ENCODE measurements at places on chromosomes 1 and 21.

GRCh38 chr1:48688102-48688760 is 88.5 kb downstream of the BEND5 start:
- peak; percentile 49 for DNase-seq

DNA sequence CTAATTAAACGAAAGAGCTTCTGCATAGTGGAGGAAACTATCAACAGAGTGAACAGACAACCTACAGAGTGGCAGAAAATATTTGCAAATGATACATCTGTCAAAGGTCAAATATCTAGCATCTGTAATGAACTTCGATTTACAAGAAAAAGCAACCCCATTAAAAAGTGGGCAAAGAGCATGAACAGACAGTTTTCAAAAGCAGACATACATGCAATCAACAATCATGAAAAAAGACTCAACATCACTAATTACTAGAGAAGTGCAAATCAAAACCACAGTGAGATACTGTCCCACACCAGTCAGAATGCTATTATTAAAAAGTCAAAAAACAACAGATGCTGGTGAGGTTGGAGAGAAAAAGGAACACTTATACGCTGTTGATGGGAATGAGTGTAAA is 103.2 kb downstream of the MAGI3 start:
- no peak for DNase-seq

- no peak for DNase-seq
Observed at GRCh38 chr1:36137776-36138175, 11.5 kb downstream of the TRAPPC3 start.

- no peak for DNase-seq
Observed at GRCh38 chr1:227351443-227351842, 33.2 kb upstream of the CDC42BPA start.

DNA sequence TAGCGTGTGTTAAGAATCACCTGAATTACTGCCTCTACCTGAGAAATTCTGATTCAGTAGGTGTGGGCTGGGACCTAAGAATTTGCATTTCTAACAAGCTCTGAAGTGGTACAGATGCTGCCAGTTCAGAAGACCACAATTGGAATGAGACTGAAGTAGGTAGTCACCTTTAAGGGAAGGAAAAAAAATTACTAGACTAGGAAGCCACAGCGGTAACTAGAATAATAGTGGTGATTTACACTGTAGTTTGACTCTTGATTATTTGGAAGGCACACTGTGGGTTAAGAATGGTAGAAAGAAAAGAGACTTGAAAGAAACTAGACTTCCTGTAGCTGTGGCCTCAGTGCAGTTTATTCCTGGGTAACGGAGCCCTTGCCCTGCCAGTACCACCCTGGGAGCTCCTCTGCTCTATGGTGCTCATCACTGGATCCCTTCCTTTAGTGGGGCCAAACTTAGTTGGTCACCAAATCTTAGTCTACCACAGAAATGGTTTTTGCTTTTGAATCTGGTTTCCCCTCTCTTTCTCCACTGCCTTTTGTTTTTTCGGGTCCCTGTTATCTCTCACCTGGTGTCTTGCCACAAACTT is 43.6 kb downstream of the ARID1A start:
- no peak for DNase-seq

- DNase-seq = no peak
Observed at GRCh38 chr1:230684146-230684545, 29.8 kb downstream of the AGT start.

DNA sequence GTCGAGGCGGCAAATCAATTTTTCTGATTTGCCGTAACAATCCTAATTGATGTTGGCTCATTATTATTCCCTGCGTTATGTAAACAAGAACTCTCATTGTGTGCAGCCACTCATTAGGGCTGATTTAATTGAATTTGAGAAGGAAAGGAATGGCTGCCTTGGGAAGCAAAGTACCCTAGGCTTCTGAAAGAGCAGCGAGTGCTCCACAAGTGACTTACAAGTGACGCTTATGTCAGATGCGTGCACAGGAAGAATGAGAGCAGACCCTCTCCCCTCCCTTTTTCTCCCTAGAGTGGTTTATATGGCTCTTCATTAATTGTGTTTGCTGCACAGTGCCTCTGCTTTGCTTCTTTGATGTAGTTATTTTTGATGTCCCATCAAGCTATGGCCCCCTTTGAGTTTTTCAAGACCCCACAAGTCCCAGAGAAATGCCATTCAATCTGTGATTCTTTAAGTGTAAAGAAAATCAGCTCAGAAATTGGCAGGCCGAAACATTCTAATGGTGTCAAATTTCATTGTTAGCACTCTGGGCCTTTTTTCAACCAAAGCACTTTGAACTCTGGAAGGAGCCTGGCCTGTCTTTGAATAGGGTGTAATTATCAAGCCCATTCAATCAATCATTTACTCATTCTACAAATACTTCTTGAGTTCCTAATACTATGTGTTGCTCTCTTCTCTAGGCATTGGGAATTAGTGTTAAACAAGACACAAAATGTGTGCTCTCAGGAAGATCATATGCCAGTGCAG is 86.8 kb upstream of the VAV3 start:
- DNase-seq = no peak

DNA sequence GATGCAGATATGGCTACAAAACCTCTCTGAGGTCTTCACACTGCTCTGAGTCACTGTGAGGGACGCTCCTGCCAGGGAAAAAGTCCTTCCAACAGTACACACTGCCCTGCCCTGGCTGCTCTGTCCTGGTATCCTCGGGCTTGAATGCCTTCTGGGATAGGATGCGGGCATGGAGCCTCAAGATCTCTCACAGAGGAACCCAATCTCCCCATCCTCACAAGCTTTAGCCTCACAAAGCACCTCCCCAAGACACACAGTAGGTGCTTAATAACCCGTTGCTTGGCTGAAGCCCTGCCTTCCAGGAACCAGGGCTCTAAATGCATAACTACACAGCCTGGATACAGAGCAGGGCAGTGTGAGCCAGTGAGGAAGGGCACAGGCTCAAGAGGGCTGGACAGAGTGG is 9.2 kb downstream of the RAP1GAP start:
- DNase-seq = no peak

DNA sequence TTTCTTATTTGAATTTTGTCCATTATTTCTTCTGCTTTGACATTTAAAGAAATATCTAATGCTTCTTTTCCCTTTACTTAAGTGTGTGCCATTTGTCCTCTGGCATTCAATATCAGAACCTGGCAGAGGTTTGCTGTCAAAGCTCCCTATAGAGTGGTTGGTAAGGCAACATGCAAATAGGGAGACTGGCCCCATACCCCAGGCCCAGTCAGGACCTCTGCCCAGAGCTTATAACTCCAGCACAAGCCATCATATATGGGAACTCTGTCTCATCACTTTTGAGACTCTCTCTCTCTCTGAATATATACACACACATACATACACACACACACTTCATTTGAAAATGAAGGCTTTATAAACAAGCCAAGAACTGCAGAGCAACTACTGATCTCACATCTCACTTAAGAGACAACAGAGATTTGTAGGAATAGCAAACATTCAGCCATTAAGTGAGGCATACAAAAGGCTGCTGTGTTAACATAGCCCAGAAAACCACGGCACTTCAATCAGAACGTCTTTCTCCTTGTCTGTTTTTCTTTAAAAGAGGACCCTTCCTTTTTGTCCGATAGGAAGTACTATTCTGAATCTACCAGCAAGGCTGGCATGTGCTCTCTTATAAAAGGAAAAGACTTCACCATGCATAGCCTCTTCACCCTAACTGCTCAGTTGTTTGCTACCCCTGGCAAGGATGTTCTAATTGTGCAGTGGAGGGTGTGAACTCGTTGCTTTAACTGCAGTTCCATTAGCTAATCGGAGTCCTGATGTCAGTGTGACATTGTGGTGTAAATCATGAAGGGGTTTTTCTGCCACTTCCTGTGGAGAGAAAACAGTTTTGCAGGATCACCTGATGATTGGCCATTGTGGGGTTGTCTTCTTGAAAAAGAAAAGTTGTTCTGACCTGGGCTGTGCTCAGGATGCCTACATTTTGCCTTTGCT is 101.7 kb downstream of the NR5A2 start:
- DNase-seq = no peak

DNA sequence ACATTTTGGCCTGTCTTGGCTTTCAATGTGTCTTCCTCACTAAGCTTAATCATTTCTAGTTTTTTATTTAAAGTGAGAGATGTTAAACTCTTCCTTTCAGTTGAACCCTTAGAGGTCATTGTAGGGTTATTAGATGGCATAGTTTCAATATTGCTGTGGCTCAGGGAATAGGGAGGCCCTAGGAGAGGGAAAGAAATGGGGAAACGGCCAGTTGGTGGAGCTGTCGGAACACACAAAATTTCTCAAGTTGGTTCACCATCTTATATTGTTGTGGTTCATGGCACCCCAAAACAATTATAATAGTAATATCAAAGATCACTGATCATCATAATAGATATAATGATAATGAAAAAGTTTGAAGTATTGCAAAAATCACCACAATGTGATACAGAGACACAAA is 31.4 kb upstream of the KAZN start:
- DNase-seq = no peak

GRCh38 chr1:44353604-44354003 is 1.5 kb downstream of the ERI3 start:
- DNase-seq = no peak

GRCh38 chr1:45306319-45306718 is 20.4 kb upstream of the HPDL start:
- peak; percentile 70 for DNase-seq

DNA sequence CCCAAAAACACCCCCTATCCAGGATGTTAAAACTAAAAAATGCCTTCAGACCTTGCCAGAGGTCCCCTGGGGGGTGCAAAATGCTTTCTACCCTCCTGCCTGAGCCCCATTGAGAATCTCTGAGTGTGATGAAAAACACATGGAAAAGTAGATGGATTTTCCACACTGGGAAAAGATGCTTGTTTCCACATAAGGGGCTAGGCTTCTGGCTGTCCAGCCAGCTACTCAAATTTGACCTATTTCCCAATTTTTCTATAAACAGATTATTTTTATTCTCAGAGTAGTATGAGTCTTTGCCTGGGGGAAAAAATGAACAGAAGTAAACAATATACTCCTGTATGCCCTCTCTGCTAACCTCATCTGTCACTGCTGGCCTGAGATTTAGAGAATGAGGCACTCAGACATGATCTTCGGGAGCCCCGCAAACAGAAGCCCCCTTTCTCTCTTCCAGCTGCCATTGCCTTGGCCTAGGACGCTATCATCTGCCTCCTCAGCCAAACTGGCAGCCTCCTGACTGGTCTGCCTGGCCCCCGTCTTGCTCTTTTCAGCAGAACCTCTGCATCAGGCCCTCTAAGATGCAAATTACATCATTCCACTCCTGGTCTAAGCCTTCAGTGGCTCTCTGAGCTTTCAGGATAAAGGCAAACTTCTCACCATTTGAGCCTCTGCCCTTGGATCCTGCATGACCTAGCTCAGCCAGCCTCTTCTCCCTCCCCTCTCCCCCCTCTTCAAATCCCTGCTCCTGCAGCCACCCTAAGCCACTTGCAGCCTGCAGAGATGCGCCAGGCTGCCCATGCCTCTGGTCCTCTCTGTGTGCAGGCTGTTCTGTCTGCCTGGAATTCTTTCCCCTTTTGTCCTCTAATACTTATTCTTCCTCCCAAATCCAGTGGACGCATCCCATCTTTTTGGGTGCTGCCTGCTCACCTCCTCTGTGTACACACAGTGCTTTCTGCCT is 39.7 kb upstream of the TMEM125 start:
- DNase-seq = no peak

DNA sequence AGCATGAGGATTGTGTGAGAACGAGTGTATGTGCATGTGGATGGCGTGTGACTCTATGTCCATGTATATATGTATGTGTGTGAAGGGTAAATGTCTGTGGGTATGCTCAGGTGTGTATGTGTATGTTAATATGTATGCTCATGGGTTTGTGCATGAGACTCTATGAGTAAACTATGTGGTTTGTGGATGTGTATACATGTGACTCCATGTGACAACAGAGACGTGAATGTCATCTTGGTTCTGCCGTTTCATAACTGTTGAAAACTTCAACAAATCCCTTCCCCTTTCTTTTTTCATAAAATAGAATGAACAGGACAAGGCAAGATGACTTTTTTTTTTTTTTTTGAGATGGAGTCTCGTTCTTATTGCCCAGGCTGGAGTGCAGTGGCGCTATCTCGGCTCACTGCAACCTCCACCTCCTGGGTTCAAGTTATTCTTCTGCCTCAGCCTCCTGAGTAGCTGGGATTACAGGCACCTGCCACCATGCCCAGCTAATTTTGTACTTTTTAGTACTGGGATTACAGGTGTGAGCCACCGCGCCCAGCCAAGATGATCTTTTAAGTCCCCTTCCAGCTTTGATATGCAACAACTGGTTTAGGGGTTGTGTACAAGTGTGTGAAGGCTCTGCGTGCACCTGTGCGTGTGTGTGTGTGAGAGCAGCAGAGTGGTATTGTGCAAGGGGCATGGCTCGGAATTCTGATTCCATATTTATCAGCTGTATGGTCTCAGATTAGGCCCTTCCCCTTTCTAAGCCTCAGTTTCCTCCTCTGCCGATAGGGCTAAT is 106.3 kb downstream of the EBNA1BP2 start:
- DNase-seq = no peak

GRCh38 chr1:80506216-80506615 is 1294.5 kb upstream of the ADGRL2 start:
- no peak for DNase-seq

DNA sequence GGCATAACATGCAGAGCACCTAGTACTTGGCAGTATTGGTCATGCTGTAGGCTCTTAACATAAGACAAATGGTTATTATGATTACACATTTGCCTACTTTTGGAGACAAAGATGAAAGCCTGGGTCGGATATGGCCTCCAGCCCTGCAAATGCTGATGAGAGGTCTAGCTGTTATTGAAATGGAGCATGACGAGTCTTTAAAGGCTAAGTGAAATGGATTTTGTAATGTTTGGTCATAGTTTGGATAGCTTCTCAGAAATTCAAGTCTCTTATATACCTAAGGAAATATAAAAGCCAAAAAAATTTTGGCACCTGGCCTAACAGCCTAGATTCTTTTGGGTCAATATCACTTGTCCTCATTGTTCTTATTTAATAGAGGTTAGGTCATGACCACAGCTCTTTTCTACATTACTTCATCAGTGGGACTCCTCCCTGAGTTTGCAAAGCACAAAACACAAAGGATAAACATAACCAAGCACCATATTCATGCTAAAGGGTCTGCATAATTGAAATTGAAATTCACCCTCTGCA is 69.2 kb upstream of the WLS start:
- DNase-seq = no peak

DNA sequence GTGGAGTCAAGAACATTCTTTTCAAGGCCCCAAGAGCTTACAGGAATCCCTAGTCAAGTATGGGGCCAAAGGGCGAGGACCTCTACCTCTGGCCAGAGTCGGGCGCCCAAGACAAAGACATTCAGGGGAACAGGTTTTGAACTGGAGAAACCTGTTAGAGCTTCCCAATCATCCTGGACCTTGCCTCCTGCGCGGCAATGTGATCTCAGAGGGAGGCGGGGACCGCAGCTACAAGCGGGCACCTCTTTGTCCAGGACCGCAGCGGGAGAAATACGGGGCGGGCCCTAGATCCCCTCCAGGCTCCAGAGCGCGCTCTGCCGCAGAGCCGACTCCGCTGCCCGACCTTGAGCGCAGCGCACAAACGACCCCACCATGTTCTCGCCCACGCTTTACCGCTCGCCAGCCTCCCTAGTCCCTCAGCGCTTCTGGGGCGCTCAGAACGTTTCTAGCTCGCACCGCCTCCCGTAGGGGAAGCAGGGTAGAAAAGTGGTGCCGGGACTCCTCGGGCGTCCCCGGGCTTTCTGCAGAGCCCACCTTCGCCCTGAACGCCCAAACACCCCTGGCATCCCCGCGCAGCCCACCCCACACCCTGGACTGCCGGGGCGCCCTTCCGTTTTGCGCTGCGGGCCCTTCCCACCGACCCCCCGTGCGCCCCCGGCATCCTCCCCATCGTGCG is 28.1 kb downstream of the RABIF start:
- peak; percentile 57 for DNase-seq

- DNase-seq = peak; percentile 39
Observed at GRCh38 chr1:169550294-169550693, 36.0 kb downstream of the F5 start.
